Kidney glomerular epithelial cell (primary cell): ENCODE measurements at places on chromosomes 2 and 18.

DNA sequence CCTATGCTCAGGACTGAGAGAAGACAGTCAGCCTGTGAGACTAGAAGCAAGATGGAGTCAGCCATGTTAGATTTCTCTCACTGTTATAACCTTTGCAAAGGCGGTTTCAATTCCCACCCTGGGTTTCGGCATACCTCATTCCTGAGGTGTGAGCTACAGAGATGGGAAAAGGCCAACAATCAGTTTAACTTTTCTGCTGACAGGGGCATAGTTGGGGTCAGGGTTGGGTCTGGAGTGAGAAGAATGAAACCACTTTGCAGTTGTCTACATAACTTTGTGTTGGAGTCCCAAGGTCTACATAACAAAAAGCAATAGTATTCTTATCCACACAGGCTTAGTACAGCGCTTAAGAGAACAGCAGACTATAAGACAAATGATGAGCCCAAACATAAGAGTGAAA is 28.1 kb upstream of the FEZ2 start:
- DNase-seq: no peak

DNA sequence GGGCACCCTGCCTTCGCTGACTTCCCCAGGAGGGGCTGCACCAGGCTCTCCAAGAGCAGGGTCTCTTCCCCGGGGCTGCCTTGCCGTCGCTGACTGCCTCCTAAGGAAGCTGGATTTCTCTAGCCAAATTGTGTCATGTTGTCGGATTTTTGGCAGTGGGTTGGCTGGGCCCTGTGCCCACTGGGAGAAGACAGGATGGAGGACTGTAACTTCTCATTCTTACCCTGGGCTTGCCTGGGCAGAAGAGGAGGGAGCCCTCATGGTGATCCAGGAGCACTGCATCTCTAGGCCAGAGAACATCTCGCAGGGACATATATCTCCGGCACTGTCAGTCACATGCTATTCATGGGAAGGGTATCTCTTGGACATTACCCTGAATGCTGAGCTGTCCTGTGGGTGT is 6.3 kb downstream of the MYO7B start:
- DNase-seq: no peak

GRCh38 chr2:105836840-105837692 is 92.4 kb downstream of the NCK2 start:
- no peak for DNase-seq

DNA sequence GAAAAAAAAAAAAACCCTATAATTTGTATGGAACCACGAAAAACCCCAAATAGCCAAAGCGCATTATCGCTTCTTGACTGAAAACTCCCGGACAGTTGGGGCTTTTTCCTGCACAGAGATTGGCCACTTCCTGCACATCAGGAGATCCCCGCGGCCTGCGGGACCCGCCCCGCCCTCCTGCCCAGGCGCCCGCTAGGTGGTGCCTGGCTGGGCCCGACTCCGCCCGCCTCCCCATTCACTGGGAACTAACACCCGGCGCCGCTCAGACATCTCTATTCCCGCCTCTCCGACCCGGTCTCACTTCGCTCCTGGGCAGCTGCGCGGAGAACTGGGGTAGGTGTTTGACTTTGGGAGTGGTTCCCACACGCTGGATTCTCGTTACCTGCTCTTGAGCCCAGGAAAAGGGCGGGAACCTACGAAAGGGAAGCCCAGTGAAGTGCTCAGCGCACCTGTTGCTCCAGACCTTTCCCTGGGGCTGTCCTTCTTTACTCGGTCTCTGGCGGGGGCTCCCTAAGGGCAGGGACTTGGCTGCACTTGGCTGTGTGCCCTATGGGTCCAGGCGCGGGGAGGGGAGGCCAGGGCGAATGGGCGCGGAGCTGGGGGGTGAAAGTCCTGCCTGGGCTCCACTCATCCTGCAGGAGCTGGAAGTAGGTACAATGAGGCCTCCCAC is at the start of gene HMSD:
Gene HMSD, plus strand, starts transcription at position 234 of the 670 bp plus-strand sequence. CDS start 4,155 bp downstream, outside the sequence.
- no peak for DNase-seq

DNA sequence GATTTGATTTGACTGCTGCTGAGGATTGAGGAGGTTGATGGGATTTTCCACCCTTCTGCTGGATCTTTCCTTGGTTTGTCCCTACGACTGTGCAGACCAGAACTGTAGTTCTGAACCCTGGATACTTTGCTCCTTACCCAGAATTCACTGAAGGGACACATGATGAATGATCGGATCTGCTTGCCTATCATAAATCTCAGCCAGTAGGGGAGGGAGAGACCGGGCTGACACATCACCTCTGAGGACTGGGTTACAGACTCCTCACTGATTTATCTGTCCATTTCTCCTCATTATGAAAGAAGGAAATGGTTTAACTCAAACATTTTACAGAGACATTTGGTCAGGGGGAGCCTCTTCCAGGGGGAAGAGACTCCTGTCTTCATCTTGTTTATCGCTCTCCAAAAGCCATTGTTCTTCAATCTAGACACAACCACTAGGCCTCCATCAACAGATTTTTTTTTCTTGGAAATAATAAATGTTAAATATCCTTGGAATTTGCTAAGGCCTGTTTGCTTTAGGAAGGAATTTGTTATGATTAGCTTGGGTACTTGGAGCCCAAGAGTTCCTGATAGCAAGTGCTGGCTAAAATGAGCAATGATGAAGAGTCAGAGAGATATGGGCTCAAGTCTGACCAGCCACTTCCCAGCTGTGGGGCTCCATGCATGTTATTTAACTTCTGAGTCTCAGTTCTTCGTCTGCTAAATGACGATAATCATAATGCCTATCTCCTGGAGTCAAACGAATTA is 925.5 kb downstream of the SLC4A3 start:
- DNase-seq: peak; percentile 6

DNA sequence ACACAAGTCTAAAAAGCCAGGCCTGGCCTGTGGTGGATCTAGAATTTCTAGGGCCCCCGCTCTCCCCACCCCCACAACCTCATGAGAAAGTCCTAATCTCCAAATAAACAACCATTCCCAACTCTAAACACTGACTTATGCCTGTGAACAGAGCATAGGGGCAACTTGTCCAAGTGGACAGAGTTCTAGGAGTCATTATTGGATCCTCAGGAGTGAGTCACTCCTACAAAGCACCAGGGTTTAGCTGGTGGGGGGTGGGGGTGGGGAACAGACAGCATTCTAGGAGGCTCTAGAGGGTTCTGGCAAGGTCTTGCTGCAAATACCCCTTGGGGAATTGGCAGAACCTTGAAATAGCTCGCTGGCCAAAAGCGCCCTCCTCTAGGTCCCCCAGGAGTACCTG is 83.3 kb downstream of the ZCCHC2 start:
- DNase-seq: no peak

GRCh38 chr2:126507425-126507911 is 148.5 kb upstream of the GYPC start:
- DNase-seq: no peak

- no peak for DNase-seq
Observed at GRCh38 chr18:11767935-11768334, 78.9 kb downstream of the GNAL start.

DNA sequence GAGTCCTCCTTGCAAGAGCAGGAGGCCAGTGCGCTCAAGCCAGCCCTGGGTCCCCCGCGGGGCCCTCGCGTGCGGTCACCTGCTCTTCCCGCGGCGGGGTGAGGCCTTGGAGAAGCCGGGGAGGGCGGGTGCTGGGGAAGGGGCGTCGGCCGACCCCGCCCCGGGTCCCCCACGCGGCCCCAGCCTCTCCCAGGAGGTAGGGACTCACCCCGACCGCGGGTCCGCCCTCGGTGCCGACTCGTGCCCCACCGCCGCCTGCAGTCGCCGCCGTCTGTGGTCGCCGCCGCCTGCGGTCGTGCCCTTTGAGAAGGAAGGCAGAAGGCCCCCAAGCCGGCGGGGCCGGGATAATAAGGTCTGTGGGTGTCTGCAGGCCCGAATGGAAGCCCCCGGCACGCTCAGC is 32.7 kb downstream of the SERPINB8 start:
- DNase-seq: no peak

DNA sequence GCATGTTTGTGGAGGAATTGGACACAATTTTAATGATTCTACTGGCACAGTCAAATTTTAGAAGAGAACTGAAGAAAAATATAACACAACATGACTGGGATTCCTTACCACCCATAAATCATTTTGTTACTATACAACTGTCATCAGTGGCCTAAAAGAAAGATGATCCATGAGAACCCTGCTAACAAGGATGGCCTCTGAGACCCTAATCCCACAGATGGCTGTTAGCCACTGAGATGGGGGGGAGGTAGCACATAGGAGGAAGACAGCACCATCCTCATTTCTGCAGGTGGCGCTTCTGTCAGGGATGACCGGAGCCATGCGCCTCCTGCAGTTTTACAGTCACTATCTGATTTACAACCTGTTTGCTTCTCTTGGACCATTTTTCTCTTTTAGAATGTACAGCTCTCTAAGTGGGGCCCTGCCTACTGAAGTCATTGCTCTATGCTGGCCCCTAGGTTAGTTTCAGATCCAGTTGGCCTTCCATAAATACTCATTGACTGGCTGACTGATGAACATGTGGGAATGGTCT is 279.8 kb downstream of the NAPG start:
- DNase-seq: no peak

- DNase-seq: no peak
Observed at GRCh38 chr2:1183300-1183699, 230.0 kb upstream of the TPO start.

DNA sequence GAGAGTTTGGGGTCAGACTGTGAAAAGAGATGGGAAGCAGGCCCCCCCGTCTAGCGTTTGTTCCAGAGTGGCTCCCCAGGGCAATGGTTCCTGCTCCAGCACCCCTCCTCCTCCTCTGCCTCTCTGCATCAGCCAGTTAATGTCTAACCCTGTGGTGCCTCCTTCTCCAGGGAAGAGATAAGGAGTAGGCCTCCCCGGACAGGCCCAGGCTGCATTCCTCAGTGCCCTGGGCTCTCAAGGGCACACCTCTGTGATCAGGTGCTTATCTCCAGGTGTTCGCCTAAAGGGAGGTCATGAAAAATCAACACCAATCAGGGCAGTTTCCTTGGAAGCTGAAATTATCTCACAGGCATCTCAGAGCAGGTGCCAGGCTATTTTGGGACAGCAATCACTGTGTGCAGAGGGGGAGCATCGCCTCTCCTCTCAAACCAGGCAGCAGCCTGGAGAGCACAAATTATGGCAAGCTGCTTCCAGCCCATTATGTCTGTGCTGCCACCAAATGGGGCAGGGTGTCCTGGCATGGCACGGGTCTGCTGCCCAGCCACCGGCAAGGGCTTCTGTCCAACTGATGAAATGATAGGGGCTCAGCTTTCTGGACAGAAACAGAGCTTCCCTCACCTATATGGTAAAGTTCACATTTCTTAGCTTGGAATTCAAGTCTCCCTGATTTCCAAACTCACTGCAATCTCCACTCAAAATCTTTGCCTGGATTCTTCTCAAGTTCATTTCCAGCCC is 255.8 kb upstream of the SLC14A2 start:
- DNase-seq: peak; percentile 82

- DNase-seq: no peak
Observed at GRCh38 chr2:179550214-179550613, 285.6 kb upstream of the SESTD1 start.

GRCh38 chr2:116499389-116499788 is 1315.1 kb upstream of the DDX18 start:
- DNase-seq: no peak

DNA sequence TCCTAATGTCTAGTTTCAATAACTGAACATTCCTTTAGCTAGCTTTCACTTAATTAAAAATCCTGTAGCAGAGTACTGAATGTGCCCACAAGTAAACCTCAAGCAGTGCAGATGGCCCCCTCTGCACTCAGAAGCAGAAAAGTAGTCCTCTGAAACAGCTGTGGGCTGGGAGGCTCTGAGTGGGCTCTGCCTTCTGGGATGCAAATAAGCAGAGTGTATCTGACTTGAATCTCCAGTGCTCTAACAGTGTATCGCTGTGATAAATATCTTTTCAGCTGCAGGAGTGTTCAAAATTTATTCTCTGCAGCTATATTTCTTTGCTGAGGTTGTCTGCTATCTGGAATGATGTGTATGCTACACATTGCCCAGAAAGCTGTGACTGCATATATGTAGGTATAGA is 44.8 kb upstream of the SYT4 start:
- no peak for DNase-seq

DNA sequence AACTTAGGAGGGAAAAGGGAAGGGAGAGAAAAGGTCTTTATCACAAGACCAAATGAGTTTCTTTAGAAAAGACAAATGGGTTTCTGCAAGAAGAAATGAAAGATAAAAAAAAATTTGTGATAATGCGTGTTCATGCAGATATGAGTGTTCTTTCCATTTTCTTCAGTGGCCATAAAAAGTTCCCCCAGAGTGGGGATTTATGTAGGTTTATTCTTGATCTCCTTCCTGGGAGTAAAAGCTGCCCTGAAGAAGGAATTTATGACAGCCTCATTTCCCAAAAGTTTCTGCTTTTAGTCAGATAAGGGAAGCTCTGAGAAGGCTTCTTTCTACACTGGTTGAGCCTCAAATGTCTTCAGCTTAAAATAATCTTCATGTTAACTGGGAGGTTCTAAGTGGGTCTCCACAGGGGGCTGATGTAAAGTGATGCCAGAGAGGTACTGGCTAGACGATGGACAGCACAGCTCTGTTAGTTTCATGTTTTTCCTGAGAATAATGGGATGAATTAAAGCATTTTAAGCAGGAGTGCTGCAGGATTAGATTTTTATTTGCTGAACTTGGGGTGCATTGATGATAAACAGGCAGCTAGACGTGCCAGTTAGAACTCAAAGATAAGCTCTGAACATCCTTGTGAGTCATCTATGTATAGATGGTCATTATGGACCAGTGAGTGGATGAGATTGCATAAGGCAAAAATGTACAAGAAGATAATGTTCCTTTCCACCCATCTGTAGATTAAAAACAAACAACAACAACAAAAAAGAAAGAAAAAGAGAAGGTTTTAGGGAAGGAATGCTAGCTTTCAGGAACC is 99.4 kb upstream of the MSH2 start:
- no peak for DNase-seq
